CD4-positive, alpha-beta T cell treated with Interleukin-2 at 100 ng/mL for 4 hours (primary cell): ENCODE measurements at places on chromosomes 16 and 17.

DNA sequence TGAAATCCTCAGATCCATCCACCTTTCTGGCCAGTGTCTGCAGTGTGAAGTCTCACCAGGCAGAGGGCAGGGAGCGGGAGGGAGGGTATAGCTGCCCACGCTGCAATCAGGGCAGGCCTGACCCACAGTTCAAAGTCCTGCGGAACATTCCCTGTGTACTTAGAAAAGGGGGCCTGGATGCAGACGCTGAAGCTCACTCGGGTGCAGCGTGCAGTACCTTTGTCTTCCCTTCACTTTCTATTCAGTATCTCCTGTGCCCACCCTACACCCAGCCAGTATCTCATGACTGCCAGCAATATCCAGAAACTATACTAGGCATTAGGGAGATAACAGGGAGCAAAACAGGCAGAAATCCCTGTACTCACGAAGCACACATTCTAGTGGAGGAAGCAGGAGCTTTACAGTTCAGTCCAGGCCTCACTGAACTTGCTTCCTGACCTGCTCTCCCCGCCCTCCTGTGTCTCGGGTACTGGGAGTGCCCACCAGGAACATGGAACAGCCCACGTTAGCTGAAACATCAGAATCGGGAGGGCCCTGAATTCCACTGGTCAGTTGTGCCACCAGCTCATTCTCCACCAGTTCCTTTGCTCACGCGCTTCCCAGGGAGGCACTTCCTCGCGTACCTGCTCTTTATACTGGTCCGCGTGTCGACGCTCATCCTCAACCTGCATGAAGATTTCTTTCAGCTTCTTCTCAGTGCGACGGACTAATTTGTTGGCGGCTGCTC is 42.2 kb downstream of the NDEL1 start:
- no peak for DNase-seq

DNA sequence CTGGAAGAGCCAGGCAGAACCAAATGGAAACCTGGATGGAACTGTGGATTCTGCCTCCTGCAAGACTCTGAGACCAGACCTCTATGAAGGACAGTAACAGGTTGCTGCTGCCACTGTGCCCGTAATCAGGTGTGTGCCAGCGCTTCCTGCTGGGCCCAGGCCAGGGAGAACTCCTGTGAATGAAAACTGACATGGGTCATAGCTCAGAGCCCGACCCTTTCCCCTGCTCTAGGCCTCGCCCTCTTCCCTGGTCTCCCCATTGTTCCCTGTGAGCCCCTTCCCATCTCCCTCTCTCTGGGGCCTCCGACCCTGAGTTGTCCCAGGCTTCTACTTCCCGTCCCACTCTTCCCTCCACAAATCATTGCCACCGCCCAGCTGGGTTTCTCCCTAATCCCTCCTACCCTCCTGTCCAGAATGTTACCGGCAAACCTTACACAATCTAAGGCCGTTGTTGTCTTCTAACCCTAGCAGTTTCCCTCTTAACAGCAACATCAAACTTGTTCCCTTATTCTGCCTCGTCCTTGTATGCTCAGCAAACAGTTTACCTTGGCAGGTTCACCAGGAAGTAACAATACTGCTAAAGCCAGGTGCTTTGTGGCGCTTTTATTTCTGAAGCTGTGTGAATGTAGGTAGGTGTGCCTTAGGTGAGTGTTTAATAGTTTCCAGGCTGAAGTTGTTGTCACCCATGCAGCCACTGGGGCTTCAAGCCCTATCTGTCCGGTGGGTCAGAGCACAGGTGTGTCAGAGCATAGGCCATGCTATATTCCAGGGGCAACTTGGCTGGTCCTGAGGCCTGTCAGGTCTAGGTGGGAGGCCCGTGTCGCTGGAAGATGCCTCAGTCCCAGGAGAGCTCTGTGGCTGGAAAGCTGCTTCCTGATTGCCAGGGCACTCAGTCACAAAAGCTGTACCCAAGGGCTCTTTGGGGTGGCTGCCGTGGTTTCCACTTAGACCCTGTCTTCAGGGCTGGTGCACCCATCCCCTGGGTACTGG is 32.0 kb downstream of the SMPD3 start:
- DNase-seq = no peak

DNA sequence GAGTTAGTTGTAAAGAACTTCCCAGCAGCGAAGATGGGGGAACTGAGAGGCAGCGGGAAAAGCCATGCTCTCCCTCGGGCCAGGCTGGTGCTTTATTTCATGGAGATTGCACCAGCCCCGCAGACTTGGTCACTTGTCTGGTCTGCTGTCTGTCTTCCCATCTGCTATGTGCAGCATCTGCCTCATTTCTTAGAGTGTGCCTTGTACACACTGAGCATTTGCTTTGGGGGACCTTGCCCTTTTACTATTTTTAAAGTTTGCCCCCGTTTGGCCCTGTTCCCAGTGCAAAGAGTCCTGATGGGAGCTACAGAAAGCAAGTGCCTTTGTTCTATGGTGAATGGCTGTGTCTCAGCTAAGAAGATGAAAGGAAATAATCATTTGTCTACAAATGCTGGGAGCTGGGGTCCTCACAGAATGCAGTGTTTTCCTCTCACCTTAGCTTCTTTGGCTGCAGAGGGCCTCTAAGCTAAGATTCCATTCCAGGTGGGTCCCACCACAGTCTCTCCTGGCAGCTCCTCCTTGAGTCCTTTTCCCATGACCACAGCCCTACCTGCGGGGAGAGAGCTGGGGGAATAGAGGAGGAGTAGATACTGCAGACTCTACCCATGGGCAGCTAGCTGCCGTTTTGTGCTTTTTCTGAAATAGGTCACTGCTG is 25.1 kb upstream of the CNOT1 start:
- DNase-seq = no peak

GRCh38 chr16:86092586-86093480 is 193.9 kb downstream of the IRF8 start:
- DNase-seq = no peak

DNA sequence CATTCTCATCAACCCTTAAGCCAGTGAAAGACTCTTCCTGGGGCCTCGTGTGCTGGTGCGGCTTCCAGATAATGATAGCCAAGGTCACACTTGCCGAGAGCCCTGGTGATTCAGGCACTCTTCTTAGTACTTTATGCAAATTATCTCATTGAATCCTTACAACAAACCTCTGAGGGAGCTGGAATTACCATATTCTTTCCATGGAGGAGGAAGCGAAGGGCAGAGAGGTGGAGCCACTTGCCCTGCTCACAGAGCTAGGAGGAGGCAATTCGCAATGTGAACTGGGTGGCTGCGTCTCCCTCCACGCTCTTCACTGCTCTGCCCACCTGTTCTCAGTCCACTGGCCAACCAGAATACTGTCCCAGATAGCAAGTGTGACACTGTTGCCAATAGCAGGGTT is 409.7 kb downstream of the SNX29 start:
- no peak for DNase-seq
